ENCODE measurements at places on chromosomes 4 and X.
A peak's percentile ranks its signal among the peaks of the same experiment; 100 is the strongest.

DNA sequence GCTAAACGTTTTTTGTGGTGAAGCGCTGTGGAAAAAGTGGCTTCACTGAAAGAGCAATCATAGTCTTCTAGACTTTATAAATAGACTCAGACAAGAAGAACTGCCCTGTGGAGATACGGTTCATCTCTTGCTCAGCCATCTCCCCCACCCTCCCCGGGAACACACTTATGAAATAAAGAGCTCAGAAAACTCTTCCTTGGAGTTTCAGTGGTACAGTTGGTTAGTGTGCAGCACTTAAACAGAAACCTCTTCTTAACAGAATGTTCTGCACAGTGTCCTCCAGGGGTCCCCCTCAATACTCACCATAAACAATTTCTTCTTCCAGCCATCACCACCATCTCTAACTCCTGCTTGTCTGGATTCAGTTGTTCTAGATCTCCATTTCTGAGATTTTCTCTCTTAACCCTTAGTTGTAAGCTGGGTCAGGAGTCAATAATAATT, 313.0 kb downstream of the ARHGAP10 start:
- no peak for DNase-seq

GRCh38 chr4:145808021-145808650, 128.2 kb downstream of the C4orf51 start:
- peak; percentile 67 for DNase-seq

DNA sequence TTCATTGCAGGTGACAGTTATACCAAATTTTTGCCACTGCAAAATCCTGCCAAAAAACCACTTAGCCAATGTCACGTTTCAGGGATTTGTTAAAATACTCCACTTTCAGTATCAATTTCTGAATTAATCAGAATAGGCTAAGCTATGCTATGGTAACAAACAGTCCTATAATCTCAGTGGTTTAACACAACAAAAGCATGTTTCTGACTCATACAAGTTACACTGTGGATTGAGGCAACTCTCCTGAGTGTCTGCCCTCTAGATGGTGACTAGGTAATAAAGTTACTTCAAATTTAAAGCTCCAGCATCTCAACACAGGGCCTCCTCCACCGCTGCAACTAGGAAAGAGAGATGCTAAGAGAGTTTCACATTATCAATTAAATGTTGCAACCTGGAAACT, 23.0 kb upstream of the RADX start:
- DNase-seq = no peak

DNA sequence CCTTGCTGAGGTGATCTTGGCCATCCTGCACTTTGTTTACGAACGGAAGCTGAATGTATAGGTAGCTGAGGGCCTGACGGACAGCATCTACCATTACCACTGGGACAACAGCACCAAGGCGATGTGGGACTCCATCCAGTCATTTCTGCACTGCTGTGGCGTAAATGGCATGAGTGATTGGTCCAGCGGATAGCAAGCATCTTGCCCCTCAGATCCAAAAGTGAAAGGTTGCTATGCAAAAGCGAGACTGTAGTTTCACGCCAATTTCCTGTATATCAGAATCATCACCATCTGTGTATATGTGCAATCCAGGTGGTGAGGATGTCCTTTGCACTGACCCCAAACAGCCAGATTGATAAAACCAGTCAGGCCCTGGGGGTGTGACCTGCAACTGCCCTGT, 4.2 kb upstream of the PYURF start:
- no peak for DNase-seq

DNA sequence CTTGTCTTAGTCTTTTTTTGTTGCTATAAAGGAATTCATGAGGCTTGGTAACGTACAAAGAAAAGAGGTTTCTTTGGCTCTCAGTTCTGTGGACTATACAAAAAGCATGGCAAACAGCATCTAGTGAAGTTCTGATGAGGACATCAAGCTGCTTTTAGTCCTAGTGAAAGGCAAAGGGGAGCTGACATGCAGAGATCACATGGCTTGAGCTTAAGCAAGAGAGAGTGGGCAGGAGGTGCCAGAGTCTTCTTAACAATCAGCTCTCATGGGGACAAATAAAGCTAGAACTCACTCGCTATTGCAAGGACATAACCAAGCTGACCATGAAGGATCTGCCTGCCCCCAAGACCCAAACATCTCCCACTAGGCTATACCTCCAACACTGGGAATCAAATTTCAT, 1063.1 kb downstream of the PCDH7 start:
- no peak for DNase-seq

GRCh38 chr4:47372561-47372960, 90.9 kb downstream of the COMMD8 start:
- DNase-seq = no peak

DNA sequence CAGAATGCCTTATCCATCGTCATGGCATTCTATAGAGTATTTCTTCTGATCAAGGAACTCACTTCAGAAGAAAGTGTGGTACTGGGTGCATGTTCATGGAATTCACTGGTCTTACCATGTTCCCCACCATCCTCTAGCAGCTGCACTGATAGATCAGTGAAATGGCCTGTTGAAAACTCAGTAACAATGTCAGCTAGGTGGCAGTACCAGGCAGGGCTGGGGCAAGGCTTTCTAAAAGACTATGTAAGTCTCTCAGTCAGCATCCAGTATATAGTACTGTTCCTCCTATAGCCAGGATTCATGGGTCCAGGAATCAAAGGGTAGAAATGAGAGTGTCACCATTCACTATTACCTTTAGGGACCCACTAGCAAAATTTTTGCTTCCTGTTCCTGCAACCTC, 15.8 kb upstream of the LDB2 start:
- no peak for DNase-seq

DNA sequence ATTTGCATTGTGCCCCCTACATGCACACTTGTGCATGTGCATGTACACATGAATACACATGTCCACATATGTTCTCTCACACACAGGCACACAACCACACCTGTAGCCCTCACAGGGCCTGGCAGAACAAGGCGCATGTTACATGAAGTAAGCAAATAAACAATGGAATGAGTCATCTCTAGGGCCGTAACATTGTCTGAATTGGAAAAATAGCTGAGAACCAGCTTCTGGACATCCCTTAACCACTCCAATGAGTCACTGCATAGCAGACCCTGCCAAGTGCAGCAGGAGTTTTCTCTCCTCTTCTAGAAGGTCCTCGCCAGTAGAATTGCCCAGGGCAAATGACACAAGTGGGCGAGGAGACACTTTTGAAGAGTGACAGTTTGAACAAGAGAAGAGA, 66.1 kb downstream of the MAGEA10 start:
- DNase-seq = no peak

- DNase-seq = no peak
Measured at GRCh38 chr4:181323061-181323460, 920.1 kb upstream of the TENM3 start.

DNA sequence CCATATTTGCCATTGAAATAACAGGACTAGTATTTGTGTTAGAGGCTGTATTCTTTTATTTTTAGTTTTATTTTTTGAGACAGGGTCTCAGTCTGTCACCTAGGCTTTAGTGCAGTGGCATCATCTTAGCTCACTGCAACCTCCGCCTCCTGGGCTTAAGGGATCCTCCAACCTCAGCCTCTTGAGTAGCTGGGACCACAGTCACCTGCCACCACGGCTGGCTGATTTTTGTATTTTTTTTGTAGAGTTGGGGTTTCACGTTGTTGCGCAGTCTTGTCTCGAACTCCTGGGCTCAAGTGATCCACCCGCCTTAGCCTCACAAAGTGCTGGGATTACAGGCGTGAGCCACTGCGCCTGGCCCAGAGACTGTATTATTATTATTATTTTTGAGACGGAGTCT, 15.3 kb downstream of the TMEM131L start:
- DNase-seq = no peak

Data from stimulated activated CD4-positive, alpha-beta T cell treated with anti-CD3 and anti-CD28 coated beads, Interleukin-4, amount 100 ng/mL, for 24 hours (primary cell).